ENCODE measurements at places on chromosomes 16 and 17. TPM values are rescaled to one million over a fixed set of nuclear protein-coding genes. Genes with fewer than 3 reads are reported as not detected.

The SERPINF2 gene
- total RNA-seq = not detected

The RAC3 gene
- 16.9 TPM for total RNA-seq

The SPATA32 gene
- total RNA-seq = not detected

The CES3 gene
- total RNA-seq = not detected

- no peak for DNase-seq
Measured at GRCh38 chr17:40121181-40122135, at the start of gene MSL1. TSS of gene MSL1 (plus strand) at chr17:40121971. CDS start at chr17:40122613, 642 bp downstream.

- no peak for DNase-seq
Measured at GRCh38 chr16:70781800-70782199, 19.2 kb downstream of the VAC14 start.

DNA sequence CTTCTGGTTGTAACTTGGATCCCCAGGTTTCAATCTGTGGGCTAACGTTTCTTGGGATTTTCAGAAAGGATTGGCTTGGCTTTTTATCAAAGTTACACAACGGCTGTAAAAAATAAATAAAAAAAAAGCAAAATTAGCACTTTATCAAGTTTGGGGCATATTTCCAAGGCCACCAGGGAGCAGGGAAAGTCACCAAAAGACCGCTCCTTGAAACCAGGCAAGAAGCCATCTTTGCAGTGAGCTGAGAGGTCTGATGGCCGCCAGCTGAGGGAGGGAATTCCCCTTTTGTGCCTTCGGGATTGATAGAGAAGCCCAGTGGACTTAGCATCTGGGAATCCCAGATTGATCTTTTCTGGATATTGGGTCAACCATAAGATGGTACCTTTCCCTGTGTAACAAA is 192.2 kb downstream of the WWOX start:
- DNase-seq = no peak

- no peak for DNase-seq
Measured at GRCh38 chr16:30551781-30552180, 6.4 kb downstream of the ZNF764 start.

DNA sequence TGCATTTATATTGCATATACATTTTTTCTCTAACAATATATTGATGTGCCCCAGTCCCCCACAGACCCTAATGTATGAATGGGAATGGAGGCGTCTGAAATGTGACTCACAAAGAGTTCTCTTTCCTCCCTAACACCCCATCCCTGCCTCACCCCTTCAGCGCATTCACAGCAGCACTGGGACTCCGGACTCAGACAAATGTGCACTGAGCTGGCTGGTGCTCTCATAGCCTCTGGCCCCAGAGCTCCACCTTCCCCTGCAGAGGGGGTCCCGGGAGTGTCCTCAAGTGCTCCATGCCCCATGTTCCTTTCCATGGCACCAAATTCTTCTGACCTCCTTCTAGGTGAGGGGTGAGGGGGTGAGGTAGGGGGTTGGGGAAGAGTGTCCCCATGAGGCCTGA is 20.6 kb downstream of the NPTX1 start:
- no peak for DNase-seq

DNA sequence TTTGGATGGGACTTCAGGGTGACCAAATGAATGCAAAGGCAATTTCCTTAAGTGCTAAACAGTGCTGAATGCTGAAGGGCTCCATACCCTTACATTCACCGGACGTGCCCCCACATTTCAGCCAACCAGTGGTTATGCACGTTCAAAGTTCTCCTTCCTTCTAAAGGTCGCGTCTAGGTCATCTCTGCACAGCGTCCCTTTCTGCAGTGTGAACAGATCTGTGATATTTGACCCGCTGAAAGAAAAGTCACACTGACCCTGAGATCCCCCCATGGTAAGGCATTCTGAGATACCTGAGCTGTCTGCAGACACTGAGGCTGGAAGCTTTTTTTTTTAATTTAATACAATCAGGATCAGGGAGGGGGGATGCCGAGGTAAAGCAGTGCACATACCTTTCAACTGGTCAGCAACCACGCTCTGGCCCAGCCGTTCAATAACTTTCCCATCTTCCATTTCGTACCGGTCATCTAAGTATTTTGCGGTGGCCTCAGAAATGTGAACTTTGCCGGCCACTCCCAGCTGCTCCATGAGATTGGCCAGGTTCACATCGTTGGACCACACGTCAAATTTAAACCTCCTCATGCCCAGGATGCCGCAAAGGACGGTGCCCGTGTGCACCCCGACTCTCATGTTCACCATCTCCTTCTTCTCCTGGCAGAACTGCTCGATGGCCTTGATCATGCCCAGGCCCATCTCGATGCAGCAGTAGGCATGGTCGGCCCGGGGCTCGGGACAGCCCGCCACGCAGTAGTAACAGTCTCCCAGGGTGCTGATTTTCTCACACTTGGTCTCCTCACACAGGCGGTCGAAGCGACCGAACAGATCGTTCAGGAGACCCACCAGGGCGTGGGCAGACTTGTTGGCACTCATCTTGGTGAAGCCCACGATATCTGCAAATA is 2.6 kb downstream of the ADCY9 start:
- DNase-seq = no peak

GRCh38 chr16:2483939-2484897 is 9.3 kb downstream of the TBC1D24 start:
- DNase-seq = no peak

Data from pulmonary artery endothelial cell (primary cell).